Activated CD4-positive, alpha-beta T cell treated with anti-CD3 and anti-CD28 coated beads, Interleukin-2, amount 50 U/mL, for 24 hours (primary cell): ENCODE measurements at places on chromosomes 11 and 22.
A peak's percentile ranks its signal among the peaks of the same experiment; 100 is the strongest.

DNA sequence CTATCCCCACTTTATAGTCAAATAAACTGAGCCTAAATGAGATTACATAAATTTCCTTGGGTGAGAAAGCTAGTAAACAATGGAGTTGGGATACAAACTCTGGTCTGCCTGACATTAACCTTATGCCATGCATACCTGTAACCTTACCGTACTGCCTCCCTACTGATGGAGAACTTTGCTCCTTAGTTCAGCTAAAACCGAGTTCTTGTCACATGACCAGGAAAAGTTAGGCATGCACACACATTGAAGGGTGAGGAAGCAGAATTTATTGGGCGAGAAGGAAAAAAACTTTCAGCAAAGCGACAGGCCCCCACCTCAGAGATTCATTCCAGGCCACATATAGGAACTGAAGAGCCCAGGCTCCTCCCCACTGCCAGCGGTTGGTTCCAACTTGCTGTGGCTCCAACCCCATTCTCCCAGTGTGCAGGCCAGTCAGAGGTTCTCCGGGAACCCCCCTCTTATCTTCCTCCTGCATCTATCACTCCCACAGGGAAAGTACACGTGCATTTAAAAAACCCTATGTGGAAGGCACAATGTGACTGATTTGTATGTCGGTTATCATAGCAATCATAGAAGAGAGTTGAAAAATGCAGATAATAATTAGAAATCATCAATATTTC, 3.2 kb upstream of the PIWIL4 start:
- DNase-seq, result no peak

DNA sequence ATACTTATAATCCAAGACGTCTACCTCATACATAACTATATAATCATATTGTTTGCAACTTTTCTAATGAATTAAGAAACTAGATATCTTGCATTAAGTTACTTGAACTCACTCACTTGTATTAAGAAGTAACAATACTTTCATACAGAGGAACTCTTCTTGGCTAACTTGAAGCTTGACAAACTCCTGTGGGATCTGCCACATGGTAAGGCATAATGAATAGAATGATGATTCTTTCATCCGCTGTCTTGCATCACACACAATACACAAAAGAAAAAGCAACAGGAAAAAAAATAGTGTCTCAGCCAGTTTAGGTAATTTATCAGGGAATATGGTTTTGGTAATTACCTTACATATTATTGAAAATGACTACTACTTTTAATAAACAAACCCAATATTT, 79.8 kb downstream of the PGR start:
- DNase-seq, result no peak

- no peak for DNase-seq
Observed at GRCh38 chr11:126319374-126319740, 15.5 kb downstream of the DCPS start.

GRCh38 chr11:67996622-67997474, 7.0 kb downstream of the UNC93B1 start:
- no peak for DNase-seq

DNA sequence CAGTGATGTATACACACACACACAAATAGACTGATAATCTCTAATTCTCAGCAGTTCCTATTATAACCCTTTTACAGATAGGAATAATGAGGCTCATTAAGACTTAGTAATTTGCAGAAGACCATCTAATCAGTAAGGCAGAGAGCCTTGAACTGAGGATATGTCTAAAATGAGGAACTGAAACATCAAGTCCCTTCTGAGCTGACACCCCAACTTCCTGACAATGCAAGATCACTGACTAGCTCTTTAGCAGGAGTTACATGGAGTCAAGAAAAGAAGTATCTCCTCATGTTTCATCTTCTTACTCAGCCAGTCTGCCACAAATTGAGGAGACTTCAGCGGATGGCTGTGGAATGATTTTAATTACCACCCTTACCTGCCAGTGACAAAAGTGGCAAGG, 193.0 kb downstream of the MSANTD4 start:
- no peak for DNase-seq

GRCh38 chr11:26571861-26572654, at the start of gene MUC15:
TSS of gene MUC15 (minus strand) at chr11:26572263. CDS start at chr11:26567094, 5,169 bp downstream.
- DNase-seq, result no peak

DNA sequence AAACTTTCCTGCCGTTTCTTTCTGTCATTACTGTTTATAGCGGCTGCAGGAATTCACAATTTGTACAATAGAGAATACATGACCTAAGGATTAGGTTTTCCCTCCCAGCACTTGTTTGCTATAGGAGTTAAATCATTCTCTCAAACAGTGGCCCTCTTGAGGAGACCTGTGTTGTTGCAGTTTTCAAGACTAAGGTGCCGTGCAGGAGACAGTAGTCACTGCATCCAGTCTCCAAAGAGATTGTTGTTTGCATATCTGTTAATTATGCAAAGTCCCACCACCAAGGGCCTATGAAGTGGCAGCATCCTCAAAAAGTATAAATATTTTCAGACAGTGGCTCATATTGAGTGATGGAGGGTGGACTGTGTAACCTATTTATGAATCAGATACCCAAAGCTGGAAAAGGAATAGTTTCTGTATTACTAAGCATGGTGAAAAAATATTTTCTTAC, 2.3 kb downstream of the PRSS23 start:
- no peak for DNase-seq

GRCh38 chr22:24954114-24954463, 1.6 kb downstream of the KIAA1671 start:
- no peak for DNase-seq

DNA sequence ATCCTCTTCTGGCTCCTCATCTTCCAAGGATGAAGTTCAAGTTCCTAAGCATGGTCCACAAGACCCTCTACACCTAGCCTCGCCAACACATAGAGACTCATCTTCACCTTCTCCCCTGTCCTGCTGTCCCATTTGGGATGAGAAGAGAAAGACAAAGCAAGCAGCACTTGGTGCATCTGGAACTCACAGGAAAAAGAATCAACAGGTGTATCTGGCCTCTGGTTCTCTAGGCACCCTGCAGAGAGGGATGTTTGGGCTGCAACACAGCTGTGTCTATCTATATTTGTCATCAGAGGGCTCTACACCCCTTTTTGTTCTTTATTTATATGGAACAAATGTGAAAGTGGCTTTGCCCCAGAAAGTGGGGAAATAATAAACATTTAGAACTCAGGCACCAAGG, 82.1 kb upstream of the GALNT18 start:
- DNase-seq, result no peak

DNA sequence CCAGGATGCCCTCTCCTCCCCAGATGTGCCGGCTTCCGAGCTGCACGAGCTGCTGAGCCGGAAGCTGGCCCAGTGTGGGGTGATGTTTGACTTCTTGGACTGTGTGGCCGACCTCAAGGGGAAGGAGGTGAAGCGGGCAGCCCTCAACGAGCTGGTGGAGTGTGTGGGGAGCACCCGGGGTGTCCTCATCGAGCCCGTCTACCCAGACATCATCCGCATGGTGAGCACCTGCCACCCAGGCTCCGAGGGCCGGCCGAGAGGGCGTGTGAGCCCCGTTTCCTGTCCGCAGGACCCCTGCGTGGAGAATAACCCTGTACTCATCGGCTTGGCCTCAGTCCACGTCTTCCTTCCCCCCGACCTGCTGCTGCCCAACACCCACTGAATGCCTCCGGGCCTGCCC, 2.2 kb downstream of the PPP2R5B start:
- no peak for DNase-seq

DNA sequence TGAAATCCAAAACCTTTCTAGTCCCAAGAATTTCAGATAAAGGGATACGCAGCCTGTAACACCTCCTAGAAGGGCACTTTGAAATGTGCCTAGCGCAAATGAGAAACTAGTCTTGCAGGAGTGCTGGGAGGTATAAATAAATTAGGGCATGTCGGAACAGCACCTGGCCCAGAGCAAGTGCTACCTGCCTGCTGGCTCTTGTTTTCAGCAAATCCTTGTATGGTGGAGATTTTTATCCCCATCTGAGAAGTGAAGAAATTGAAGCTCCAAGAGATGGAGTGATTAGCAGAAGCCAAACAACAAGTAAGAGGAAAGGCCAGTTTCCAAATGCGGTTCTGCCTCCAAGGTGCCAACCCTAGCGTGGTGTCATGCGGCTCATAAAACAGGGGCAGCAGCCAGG, 36.7 kb upstream of the TFIP11 start:
- no peak for DNase-seq

- no peak for DNase-seq
Observed at GRCh38 chr11:111524056-111524455, 9.5 kb downstream of the HOATZ start.

DNA sequence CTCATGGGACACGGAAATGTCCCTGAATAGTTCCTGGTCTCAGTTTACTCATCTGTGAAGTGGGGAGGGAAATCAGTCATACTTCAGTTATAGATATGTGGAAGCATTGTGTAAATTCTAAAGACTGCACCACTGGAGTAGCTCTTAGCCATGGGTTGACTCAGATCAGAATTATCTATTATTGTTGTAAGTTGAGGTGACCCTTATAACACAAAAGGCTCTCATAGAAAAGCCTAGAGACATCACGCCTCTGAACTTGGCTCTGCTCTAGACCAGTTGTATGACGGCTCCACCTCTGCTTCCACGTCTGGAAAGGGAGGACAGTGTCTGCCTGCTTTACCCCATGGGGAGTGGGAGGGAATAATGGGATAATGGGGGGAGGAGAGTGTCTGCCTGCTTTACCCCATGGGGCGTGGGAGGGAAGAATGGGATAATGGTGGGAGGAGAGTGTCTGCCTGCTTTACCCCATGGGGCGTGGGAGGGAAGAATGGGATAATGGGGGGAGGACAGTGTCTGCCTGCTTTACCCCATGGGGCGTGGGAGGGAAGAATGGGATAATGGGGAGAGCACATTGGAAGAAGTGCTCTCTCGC, 98.2 kb downstream of the AMOTL1 start:
- DNase-seq, result no peak

GRCh38 chr11:61079416-61080150, 22.7 kb upstream of the CD5 start:
- no peak for DNase-seq

GRCh38 chr11:62560566-62561103, 13.1 kb downstream of the EEF1G start:
- peak; percentile 46 for DNase-seq

GRCh38 chr11:78424334-78425270, 7.0 kb upstream of the GAB2 start:
- no peak for DNase-seq

GRCh38 chr11:96114178-96115064, 190.5 kb upstream of the MTMR2 start:
- DNase-seq, result no peak

- no peak for DNase-seq
Observed at GRCh38 chr11:108803776-108804175, 138.9 kb downstream of the DDX10 start.

- DNase-seq, result no peak
Observed at GRCh38 chr11:57881647-57882046, 120.0 kb downstream of the CTNND1 start.

DNA sequence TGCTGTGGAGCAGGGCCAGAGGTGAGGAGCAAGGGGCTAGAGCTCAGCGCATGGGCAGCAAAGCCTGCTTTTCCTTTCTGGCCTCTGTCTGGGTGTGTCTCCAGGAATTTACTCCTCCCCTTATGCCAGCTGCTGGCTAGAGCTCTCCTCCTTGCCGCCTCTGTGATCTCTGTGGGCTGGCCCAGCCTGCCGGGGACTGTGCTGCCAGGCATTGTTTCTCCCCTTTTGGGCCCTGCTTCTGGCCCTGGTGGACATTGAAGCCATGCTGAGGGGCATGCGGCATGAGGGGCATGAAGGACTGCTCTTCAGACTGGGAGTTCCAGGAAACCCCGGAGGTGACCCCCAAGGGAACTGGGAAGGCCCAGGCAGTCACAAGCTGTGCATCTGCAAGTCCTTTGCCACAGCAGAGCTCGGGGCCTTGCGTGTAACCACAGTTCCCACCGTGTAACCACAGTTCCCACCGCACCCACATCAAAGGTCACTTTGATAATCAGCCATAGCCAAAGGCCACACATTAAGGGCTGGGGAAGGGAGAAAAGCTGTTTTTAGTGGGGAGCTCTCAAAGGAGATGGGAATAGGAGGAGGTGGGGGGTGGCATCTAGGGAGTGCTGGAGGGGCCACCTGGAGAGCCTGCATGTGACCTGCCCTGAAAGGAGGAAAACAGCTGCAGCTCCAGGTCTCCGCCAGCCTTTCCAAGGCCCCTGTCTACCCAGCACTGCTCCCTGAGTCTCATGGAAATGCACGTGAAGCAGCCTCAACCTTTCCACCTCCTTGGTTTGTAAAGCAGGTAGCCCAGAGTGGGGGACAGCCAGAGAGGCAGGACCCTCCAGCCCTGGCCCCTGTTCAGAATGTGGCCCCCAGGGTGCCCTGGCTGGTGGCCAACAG, 62.3 kb downstream of the PPFIBP2 start:
- peak; percentile 9 for DNase-seq

DNA sequence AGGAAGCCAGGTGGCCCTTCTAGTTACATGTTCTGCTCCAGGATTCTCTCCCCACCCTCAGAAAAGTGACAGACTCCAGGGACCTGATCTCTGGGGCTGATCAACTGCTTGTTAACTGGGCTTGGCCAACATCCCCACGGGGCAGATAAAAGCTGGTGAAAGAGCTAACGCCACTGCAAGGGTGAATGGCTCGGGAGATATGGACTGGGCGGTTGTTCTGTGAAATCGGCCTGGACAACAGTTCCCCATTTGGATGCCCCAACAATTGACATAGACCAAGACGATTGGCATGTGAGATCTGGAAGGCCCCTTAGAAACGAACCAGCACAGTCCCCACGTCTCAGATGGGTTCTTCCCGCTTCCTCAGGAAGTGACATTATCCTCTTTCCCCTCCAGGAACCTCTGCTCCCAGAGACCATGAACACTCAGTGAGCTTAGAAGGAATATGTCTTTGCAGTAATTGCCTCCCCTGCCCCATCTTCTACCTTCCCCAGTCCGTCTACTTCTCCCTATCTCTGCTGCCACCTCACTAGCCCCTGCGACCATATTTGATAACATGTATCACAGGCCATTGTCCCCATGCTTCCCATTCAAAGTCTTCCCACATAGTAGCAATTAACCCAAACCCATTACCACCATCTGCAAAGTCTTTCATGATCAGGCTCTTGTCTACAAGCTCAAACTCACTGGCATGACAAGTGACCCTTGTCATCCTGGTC, 5.6 kb upstream of the PRG2 start:
- DNase-seq, result no peak

- no peak for DNase-seq
Observed at GRCh38 chr22:34797826-34798225, 268.1 kb upstream of the ISX start.

DNA sequence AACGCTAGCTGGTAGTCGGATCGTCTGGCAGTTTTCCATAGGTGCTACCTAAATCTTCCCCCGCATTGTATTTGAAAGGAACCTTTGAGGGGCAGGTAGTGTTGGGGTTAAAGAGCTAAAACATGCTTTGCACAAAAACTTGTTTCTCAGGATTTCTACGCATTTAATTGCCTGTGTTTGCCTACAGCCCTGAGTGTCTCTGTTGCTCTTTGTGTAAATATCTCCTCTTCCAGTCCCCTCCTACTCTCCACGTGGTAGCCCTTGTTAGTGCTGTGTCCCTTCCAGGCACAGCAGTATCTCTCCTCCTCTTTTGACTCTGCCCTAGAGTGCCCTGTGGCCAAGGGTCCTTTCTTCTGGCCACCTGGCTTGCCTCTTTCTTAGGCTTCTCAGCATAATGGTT, 81.7 kb downstream of the BARX2 start:
- DNase-seq, result no peak

GRCh38 chr11:57597461-57597915, at the start of gene SERPING1:
TSS of gene SERPING1 (plus strand) at chr11:57597685. CDS start at chr11:57598271, 586 bp downstream.
- DNase-seq, result no peak
